Fibroblast of the aortic adventitia (primary cell): ENCODE measurements at places on chromosomes 3 and 15. TPM values are rescaled to one million over a fixed set of nuclear protein-coding genes. Genes with fewer than 3 reads are reported as not detected.

DNA sequence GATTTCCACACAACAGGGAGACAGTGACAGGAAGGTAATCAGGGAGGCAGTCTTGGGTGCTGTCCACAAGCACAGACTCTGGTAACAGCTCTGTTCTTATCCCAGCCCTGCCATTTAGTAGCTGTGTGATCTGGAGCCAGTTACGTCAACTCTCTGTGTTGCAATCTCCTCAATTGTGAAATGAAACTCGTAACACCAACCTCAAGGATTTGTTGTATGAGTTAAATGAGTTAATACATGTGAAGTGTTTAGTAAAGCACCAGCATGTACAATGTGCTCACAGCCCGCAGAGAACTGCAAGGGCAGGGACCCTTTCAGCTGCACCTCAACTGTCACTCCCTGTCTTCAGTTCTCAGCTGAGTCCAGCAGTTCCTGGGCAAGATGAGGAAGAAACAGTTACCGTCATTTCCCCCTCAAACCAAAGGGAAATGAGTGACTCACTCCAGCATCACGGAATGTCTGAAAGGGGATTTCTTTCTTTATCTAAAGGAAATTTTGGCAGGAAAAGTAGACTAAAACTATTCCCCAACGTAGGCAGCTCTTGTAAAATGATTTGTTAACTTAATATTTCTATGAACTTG is 39.9 kb upstream of the MB21D2 start:
- peak; percentile 99 for DNase-seq

GRCh38 chr3:109430911-109431563 is 93.7 kb upstream of the DPPA4 start:
- no peak for DNase-seq

DNA sequence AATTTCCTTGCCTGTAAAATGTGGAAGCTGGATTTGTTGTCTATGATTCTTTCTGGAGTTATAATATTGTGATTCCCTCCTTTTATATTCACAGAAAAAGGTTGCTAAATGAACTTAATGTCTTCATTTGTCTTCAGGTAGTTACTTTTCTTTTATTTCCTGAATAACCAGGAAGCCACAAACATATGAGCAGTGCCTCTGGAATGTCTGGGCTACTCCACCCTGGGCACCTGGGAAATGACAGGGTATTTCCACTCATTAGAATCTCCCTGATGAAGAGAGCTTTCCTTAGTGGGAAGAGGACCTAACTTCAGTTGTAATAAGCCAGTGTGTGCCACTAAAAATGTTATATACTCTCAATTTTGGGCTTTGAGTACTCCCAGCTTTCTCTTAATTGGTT is 3.8 kb upstream of the SLMAP start:
- peak; percentile 36 for DNase-seq

DNA sequence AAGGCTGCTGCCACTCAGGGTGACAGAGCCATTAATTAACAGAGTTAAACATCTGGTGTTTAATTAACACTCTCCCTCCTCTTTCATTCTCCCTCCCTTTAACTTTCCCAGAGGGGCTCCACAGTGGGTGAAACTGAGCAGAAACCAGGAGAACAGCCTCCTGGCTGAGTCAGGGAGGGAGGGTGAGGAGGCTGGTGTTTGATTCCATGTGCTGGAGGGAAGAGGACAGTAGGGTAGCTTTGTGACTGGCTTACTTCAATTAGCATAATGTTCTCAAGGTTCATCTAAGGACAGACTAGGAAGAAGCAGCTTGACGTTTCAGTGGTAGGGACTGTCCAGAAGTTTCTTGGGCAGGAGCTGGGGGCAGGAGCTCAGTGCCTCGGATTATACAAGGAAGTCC is 62.8 kb downstream of the SEMA5B start:
- DNase-seq: no peak

GRCh38 chr3:112803467-112803866 is 43.2 kb downstream of the CD200R1L start:
- DNase-seq: peak; percentile 34

DNA sequence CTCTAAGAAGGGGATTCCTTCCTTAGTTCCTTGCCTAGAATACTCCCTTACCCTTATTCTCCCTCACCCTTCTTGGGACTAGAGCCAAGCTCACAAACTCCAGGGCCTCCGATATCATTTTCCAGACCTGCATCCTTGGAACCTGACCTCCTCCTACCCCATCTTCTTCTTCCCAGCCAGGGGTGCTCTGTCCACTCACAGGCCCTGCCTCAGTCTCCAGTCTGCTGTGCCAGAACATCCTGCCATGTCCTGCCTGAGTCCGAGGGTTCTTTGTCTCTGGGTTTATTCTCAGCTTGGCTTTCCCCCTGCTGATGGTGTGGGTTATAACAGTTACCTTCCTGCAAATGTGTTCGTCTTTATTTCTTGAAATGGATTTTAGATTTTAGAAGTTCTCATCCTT is 59.9 kb upstream of the MCF2L2 start:
- DNase-seq: no peak

- DNase-seq: peak; percentile 92
These were observed at the start of gene CCDC9B for GRCh38 chr15:40340740-40341400. Gene CCDC9B, minus strand, starts transcription at chr15:40340939. Its CDS starts 120 bp downstream, at chr15:40340819.

Gene RTP3
- total RNA-seq: not detected in 2 replicates

Gene PTPRG
- 27.6 and 52.0 TPM in 2 replicates for total RNA-seq
